ENCODE measurements at places on chromosomes 12 and 14.

- DNase-seq = no peak
Observed at GRCh38 chr12:79453820-79454219, 236.9 kb downstream of the PAWR start.

DNA sequence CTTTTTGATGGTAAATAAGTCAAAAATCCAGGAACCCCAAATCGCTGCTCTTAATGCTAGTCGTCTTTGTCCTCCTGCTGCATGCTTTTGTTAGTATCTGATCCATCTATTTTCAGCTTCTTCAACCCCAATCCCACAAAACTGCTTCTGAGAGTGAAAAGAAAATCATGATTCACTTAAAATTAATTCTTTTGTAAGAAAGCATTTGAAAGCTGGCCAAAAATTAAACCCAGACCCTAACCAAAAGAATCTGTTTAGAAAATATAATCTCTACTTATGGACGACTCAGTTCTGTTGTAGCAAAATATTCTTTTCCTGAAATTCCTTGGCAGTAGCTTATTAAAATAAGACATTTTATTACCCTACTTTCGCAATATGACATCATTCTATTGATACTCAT, 443.6 kb upstream of the SYT1 start:
- peak; percentile 76 for DNase-seq

GRCh38 chr12:58727521-58727920, 192.8 kb downstream of the LRIG3 start:
- peak; percentile 44 for DNase-seq

- peak; percentile 92 for DNase-seq
Observed at GRCh38 chr14:39432179-39432618, at the start of gene FBXO33. FBXO33 (minus strand) TSS chr14:39432433; CDS start chr14:39432162, 271 bp downstream.

DNA sequence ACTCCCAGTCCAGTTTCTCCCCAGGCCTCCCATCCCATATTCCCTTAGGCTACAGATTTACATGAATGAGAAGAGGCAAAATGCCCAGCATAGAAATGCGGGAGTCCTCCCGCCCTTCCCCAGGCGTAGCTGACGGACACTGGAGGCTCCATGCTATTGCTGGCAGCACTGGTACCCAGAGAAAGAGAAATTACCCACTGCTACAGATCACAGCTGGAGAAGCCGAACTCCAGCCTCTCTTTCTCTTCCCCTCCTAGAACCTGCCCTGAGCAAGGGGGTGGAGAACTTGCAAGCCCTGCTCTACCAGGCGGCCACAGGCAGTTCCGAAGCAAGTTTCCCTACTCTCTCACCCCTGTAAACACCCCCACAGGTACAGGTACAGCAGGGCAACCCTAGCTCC, 3.6 kb downstream of the LTBR start:
- no peak for DNase-seq

GRCh38 chr12:94663702-94664101, 13.3 kb upstream of the TMCC3 start:
- DNase-seq = no peak

GRCh38 chr12:111213561-111213960, 155.3 kb downstream of the PHETA1 start:
- DNase-seq = no peak

- no peak for DNase-seq
Observed at GRCh38 chr14:80164991-80165721, 46.1 kb downstream of the DIO2 start.

- DNase-seq = no peak
Observed at GRCh38 chr14:44820230-44820964, 141.3 kb downstream of the KLHL28 start.

GRCh38 chr14:47626151-47627035, 49.0 kb downstream of the MDGA2 start:
- DNase-seq = no peak

GRCh38 chr12:41778934-41779333, 365.7 kb downstream of the GXYLT1 start:
- no peak for DNase-seq

- no peak for DNase-seq
Observed at GRCh38 chr12:113684053-113684907, 212.6 kb upstream of the LHX5 start.

- DNase-seq = no peak
Observed at GRCh38 chr14:100306998-100307765, 938 bp upstream of the SLC25A29 start.

DNA sequence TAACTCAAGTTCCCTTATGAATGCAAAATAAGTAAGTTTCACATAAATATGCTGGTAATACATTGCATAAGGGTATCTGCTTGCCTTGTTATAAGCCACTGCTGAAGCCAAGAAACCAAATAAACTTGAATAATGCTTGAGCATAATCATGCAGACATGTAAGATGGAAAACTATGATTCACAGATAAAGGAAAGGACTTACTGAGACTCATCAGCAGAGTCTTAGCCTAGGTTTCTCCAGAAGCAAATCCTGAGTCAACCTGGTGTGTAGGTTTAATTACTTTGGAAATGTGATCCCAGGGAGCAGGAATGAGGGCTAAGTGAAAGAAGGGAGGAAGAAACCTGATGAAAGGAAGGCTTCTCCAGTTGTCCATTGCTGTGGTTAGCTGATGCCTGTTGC, 107.7 kb upstream of the BTG1 start:
- no peak for DNase-seq

DNA sequence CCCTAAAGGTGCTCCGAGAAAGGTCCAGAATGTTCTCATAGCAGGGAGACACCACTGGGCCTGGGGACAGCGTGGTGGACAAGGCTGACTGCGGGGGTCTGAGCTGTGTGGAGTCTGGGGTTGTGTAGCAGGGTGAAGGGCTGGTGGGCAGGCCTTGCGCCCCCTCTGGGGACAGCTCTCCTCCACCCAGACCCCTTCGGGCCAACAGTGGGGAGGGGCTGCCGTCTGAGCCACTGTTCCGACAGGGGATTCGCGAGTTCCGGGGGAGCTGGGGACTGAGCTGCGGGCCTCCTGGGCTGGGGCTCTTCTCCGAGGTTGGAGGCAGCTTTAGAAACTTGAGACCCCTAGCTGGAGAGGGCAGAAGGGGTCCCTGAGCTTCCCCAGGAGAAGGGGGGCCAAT, 32.1 kb downstream of the NCKAP5L start:
- no peak for DNase-seq

DNA sequence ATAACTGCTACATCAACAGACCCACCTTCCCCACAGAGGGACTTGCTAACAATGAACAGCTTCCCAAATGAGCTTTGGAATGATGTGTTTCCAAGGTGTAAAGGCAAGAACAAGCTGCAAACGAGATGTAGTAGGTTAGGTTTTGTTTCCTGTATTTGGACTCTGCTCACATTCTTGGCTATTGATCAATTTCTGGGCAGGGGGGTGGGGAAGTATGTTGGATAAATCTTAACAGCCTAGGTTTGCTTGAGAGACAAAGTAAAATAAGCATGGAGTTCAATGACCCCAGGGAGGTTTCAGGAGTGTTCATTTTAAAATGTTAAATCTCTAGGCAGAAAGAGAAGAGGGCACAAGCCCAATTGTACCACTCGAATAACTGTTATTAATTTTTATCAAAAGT, 146.6 kb downstream of the DPY19L2 start:
- no peak for DNase-seq

DNA sequence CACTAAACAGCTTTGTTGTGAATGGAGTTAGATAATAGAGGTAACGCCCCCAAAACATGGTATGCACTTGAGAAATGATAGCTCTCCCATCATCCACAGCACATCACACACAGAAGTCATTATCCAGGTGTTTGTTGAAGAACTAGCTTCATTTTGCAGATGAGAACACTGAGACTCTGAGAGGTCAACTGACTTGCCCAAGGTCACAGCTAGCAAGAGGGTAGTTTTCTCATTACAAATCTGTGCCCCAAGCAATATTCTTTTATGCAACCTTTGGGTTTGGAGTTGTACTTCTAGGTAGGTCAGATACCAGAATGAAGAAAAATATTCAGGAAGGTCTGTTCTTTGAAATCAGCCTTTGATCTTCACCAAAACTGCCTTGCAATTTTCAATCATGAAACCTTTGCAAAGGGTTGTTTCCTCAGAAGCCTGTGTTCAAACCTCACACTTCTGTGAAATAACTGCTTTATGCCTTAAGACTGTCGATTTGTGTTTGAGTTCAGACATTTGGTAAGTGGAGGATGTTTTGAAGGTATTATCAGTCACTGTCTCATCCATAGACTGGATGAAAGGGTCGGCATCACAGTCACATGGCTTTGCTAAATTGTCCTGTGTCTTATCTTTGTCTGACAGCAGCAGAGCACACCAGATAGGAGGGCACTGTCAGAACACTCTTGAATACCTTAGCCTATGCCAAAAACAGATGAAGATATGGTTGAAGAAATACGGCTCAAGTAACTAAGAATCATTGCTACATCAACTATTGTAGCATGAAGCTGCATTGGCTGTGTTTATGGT, 233.2 kb upstream of the BTG1 start:
- no peak for DNase-seq

- DNase-seq = no peak
Observed at GRCh38 chr14:93953263-93953662, 23.1 kb downstream of the ASB2 start.

DNA sequence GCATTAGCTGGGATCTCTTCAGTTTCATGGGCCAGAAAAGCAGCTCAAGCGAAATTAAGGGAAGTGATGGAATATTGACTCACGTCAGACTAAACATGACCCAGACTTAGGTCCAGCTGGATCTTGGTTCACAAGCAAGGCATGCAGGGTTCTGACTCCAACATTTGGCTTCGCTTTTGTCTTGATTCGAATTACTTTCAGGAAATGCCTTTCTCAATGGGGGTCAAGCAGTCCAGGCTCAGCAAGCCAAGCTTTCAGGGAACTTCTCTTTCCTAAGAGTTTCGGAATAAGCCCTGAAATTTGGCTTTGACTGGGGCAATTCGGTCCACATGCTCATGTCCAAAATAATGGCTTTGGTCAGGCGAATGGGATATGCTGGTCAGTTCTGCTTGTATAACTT, 678.7 kb upstream of the TMEM132C start:
- peak; percentile 63 for DNase-seq

Measured in fibroblast of skin of left quadriceps (primary cell).